GM12864 (cell line): ENCODE measurements at places on chromosomes 2 and 18.

DNA sequence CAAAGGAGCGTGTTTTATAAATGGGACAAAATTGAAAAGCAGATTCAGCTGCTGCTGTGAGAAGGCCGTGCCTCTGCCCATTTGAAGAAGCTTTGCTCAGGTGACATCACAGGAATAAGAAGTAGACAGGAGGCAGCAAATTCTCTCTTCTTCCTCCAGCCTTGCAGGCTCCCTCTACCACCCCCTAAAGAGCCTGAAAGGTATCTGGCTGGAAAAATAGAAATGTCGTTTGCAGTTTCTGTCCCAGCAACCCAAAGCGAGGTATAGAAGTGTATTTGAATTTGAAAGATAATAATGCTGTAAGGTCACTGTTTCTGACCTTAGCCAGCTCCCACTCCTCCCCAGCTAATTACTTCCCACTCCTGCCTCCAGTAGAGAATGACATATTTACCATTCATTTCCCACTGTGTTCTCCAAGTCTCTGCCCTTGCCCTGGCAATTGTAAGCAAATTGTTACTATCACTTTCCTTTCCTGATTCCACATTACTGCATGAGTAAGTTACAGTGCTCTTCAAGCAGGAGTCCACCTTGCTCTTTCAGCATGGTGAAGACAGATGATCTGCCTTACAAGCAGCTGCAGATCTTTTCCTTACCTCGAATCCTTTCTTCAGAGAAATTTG is 56.8 kb upstream of the RASGRP3 start:
- no peak for DNase-seq

DNA sequence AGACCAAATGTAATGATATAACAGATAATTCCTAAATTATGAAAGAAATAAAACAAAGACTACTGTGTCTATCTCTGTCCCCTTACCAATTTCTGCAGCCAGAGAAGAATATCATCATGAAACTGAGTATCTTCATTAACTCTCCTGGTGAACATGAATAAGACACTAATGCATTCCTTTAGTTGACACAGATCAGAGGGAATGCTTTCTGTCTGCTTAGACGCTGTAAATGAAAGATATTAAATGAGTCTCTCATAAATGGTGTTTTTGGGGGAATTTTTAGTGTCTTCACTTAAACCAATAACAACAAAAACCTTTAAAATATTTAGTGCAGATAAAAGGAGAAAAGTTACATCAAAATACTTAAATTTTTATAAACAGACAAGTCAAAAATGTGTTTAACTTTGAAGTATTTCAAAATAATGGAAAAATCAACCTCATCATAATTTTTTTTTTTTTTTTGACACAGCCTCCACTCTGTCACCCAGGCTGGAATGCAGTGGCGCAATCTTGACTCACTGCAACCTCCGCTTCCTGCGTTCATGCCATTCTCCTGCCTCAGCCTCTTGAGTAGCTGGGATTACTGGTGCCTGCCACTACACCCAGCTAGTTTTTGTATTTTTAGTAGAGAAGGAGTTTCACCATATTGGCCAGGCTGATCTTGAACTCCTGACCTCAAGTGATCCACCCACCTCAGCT is 16.0 kb downstream of the EPG5 start:
- DNase-seq = no peak

DNA sequence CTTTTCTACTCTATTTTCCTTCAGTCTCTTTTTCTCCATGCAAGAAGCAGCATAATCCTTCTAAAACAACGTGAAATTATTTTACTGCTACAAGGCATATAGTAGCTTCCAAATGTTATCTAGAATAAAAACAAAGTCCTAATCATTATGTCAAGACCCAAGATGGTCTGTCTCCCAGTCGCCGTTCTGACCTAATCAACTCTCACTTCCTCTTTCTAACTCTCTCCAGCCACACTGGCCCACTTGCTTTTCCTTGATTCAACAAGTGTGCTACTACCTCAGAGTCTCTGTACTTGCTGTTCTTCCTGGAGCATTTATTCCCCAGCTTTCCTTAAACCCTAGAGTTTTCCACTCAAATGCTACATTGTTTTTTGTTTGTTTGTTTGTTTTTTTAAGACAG is 1491.2 kb downstream of the LRP1B start:
- DNase-seq = no peak

DNA sequence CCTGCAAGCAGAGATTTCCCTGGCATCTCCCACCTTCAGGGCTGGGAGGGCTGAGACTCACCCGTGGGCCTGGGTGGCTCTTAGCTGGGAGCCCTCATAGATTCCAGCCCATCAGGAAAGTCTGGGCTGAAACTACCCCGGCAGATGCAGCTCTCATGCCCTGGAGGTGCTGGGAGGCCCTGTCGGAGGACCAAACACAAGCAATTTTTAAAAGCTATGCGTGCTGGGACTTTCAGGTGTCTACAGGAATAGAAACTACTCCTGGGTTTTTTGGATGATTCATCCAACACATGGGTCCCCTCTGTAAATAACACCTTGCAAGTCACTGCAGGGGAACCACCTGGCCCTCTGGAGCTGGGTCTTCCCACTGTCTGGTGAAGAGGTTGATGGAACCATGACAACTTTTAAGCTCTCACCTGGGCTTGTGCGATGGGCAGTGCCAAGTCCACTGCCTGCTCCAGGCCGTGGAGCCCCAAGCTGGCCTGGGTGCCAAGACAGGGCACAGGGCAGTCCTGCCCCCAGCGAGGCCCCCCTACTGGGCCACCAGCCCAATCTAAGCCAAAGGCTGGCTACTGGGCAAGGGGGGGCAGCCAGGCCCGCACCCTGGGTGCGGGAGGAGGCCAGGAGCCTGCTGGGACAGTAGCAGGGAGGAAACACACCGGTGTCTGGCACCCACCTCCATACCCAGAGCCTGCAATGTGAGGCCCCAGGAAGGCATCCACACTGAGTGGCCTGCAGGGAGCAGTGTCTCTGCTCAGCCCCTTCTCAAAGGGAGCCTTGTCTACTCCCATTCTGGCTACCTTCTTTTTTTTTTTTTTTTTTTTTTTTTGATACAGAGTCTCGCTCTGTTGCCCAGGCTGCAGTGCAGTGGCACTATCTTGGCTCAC is 1.1 kb upstream of the GPR55 start:
- no peak for DNase-seq

GRCh38 chr2:54212456-54212855 is 43.6 kb downstream of the TSPYL6 start:
- no peak for DNase-seq

DNA sequence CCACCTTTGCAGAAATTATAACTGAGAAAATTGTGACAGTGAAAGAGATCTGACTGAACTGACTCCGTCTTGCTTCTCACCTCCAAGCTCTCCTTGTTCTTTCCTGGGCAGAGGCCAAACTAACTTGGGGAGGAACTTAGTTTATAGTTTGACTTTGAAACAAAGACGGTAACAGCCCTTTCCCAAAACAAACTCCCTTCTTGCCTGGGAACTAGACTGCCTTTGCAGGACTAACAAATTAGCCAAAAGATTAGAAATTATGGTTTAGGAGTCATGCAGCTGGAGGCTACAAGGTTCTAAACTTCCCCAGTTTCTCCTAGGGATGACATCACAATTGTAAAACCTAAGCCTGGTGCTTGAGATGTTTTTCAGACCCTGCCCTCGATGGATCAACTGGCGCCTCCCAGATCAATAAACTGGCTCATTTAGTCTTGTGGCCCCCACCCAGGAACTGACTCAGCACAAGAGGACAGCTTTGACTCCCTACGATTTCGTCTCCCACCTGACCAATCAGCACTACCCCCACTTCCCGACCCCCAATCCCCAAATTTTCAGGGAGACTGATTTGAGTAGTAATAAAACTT is 137.7 kb downstream of the ALPK2 start:
- DNase-seq = no peak

- DNase-seq = no peak
Observed at GRCh38 chr2:211035548-211036185, 479.3 kb downstream of the CPS1 start.

- DNase-seq = no peak
Observed at GRCh38 chr2:37780387-37780676, 108.9 kb upstream of the CDC42EP3 start.

DNA sequence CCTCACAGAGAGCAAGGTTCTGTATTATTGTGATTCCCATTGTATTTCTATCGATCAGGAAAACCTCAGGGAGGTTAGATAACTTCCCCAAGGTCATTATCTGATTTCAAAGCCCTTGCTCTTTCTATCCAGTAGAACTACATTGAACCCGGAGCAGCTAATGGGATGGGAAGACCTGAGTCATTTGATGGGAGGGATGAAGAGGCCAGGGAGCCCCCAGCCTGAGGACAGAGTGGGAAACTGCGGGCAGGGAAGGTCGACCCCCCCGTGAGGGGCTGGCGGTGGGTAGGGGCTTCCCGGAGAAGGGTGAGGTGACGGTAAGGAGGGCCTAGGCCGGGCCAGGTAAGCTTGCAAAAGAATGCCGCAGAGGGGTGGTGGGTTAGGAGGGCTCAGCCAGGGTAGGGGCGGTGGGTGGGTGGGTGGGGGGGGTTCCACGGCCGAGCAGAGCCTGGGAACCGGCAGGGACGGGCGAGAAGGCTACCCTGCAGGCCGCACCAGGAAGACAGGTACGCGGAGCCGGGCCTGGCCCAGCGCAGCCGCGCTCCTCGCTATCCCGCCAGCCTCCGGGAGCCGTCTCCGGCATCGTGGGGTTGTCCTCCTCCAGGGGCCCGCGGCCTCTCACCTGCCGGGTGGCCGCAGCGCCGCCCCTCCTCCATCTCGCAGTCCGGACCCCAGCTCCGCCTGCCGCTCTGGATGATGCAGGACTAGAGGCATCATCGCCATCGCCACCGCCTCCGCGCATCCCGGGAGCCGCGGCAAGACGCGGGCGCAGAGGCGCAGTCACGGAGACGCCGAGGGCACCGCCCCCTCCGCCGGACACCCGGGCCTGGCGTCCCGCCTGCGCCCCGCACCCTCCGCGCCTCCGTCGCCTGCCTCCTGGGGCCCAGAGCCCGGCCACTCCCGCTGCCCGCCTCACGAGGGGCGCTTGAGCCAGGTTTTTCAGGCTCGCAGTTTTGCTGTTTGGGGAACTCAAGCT is at the start of gene GPR75:
TSS of gene GPR75 (minus strand) at position 762 of the 976 bp plus-strand sequence. CDS start 5,211 bp downstream, outside the sequence.
- DNase-seq = no peak

DNA sequence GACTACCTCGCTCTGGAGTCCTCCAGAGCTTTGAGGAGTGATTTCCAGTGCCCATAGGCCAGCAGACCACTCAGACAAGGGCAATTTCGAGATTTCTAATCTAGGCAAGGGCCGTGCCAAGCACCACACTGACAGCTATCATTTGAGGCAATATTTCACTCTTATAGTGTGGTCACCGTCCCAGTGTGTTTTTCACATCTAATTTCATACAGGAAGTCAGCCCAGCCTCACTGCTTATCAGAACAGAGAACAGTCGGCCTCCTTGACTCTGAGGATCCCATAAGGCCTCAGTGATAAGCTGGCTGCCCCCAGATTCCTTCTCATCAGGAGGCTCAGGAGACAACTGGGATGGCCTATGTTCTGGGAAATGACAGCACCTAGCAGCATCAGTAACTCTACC is 581 bp downstream of the CAPN14 start:
- DNase-seq = no peak

- no peak for DNase-seq
Observed at GRCh38 chr2:67997528-67997900, 65.3 kb downstream of the C1D start.

DNA sequence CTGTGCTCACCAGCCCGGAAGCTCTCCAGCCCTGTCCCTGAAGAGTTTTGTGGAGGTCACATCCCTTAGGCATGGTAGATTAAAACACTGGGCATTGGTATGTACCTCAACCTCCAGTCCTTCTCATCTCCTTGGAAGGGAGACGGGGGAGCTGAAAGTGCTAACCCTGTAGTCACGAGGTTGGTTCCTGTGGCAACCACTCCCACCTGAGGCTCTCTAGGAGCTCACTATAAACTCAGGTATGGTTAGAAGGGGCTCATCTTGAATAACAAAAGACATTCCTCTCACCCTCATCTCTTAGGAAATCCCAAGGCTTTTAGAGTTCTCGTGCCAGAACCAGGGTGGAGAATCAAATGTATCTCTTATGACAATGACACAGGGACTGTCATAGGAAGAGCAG is 43.0 kb upstream of the MGAT4A start:
- no peak for DNase-seq

DNA sequence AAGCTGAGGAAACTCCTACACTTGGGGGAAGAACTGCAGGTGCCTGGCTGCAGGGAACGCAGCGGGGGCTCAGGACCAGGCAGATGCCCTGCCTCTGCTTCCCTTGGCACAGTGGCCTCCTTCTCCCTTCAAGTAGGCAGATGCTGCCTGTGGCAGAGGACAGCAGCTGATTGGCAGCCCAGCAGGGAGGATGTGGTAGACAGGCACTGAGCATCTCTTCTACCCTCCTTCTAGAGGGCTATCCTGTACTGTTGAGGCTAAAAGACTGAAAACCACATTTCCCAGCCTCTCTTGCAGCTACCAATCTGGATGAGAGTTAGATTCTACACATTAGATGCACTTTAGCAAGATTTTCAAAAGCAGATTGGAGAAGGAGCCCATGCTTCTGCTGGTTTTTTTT is 105.7 kb downstream of the MSH2 start:
- no peak for DNase-seq

DNA sequence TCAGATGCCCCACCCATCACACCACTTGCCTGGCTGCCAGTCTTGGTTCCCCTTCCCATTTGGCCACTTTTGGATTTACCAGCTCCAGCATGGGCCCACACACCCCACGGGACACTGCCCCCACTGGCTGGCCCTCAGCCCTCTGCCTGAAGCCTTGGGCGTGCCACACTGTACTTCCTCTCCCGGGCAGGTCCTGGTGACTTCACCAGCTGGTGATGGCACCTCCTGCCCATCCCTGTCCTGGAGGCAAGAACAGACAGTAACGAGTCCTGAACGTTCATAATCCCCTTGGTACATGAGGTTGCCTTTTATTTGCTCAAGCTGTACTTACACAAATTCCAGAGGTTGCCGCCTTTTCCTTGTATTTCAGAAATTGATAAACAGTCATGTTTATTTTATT is 81.1 kb downstream of the TMEM17 start:
- no peak for DNase-seq
